NCI-H2029 treated with DMSO at 0.1 percent for 48 hours (cell line): ENCODE measurements at places on chromosomes 13 and 19.

DNA sequence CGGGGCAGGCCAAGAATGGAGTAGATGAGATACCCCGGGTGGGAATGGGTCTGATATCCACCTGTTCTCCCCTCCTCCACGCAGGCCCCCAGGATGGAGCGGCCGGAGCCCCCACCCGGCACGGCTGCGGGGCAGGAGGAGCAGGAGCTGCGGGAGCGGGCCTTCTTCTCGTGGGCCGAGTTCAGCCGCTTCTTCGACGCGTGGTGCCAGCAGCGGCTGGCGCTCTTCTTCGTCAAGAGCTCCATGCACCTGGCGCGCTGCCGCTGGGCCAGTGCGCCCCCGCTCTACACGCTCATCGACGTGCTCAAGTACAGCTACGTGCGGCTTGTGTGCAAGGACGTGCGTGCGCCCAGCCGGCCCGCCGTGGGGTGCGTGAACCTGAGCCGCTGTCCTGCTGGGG is 1.2 kb downstream of the ZSWIM9 start:
- no peak for DNase-seq

DNA sequence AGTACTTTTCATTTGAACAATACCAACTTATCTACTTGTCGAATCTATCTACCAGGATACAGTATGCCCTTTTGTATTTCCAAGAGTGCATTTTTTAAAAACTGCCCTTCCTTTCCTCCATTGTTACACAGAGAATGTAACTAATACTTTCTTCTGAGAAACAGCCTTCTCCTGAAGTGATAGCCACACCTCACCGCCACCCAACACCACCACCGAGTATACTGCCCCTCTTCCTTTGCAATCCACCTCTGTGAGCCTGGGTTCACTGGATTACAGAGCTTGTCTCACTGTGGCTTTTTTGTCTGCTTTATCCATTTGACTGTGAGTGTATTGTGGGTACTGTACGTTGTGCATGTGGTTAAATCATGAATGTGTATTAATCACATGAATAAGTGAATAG is 305.4 kb downstream of the KLF12 start:
- DNase-seq = no peak

DNA sequence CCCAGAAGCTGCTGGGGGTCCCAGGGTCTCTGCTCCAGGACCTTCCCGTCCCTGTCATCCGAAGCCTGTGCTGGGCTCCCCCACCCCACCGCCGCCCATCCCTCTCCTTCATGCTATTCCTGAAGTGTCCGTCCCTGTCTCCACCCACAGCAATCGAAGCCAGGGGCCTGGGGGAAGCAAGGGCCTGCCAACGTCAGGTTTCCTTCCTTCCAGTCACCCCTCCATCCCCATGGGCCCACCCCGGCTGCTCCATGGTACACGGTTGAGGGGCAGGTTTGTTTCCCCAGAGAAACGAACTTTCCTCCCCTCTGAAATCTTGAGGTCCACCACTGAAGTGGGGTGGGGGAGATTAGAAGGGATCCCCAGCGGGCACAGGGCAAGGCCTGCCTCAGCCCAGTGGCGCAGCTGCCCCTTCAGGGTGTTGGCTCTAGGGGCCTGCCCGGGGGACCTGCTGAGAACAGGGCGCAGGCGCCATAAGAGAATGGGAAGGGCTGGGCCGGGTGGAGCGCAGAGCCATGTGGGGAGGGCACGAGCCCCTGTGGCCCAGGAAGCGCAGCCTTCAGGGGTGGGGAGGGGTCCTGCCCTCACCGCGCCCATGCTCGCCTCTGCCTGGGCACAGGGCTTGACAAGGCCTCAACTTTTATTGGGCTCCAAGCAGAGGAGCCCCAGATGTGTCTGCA is 16.1 kb downstream of the CEBPG start:
- DNase-seq = no peak

- DNase-seq = no peak
Measured at GRCh38 chr13:49980266-49980665, 16.6 kb upstream of the TRIM13 start.

GRCh38 chr19:37355901-37356300 is 15.0 kb upstream of the ZNF527 start:
- no peak for DNase-seq
